ENCODE measurements at places on chromosomes 3 and 15.

GRCh38 chr15:95922431-95922830 is 408.1 kb upstream of the NR2F2 start:
- no peak for DNase-seq

GRCh38 chr3:173501931-173502489 is 104.5 kb downstream of the NLGN1 start:
- DNase-seq, result no peak

GRCh38 chr3:177657243-177657642 is 460.0 kb upstream of the TBL1XR1 start:
- no peak for DNase-seq

DNA sequence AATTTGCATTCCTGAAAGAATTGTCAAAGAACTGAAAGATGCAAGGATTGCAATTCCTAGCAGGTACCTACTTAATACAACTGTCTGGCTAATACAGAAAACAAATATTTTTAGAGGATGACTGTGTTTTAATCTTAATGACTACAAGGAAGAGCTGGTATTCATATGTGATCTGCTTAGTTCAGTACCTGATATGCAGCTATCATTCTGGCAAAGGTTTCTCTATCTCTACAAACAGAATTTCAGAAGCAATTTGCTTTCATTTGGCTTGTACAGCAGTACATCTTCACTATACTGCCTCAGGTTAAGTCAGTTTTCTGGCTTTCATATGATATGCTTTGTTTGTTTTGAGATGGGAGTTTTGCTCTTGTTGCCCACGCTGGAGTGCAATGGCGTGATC is 51.3 kb downstream of the TBL1XR1 start:
- no peak for DNase-seq

DNA sequence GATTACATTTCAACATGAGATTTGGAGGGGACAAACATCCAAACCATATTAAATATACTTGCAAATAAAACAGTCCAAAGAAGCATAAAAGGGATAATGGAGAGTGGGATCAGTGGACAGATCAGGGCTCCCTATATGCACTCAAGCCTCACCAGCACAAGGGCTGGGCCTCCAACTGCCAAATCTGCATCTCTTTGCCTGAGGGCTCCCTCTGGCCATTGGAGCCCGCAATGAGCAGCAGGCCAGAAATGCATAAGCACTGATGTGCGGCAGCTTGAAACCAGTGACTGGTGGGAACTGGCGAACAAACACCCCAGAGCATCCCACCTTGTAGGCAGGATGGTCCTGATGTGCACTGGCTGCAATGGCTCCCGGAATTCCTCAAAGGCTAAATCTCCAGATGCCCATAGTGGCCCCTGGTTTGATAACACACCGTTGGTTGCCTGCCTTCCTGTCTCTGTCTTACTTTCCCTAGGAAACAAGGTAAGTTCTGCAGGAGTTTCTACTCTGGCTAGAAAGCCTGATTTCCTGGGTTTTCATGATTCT is 55.9 kb upstream of the POMGNT2 start:
- no peak for DNase-seq

DNA sequence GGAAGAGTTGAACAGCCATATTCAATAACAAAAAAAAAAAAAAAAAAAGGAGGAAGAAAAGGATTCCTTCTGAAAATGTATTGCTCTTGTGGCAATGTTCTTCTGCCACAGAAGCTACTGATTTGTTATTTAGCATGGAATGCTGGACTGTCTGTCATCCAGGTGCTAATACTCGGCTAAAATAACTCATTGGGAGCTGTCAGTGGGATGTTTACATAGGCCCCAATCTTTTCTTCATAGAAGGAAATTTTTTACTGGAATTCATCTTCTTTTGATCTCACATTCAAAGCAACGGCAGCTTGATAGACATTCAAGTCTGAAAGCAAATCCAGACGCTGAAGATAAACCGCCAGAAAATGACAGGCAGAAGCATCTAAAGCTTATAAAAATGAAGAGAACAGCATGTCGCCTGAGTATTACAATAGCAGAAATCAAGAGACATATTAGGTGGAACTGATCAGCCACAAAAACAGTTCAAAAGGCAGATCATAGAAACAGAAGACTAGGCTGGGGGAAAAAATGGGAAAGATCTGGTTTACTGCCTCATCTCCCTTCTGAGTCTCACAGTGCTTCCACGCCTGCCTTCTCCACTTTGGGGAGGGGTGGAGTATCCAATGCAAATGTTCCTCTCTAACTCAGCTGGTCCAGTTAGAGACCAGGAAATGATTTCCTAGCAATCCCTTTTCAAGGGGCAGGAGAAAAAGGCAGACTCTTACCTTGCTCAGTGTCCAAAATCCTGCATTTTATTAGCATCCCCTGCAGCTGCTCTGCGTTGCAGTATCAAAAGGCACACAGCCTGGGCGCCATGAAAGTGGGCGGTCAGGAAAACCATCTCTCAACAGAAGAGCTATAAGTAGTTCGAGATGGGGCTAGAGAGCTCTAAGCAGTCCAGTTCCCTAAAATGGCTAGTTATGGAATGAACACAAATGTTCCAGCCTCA is 451.9 kb downstream of the FOXP1 start:
- DNase-seq, result no peak

DNA sequence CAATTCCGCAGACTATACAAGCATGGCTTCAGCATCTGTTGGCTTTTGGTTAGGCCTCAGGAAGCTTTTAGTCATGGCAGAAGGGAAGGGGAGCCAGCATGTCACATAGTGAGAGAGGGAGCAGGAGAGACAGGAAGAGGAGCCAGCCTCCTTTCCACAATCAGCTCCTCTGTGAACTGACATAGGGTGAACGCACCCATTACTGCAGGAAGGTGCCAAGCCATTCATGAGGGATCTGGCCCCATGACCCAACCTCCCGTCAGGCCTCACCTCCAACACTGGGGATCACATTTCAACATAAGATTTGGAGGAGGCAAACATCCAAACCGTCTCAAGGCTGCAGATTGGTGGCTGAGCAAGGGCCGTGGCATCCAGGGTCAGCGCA is 106.3 kb downstream of the LRRK1 start:
- no peak for DNase-seq

- no peak for DNase-seq
Observed at GRCh38 chr3:120153294-120153693, 59.0 kb upstream of the GSK3B start.

- DNase-seq, result no peak
Observed at GRCh38 chr3:51337666-51338065, 47.4 kb upstream of the MANF start.

GRCh38 chr3:191362524-191363090 is 32.3 kb upstream of the UTS2B start:
- no peak for DNase-seq

DNA sequence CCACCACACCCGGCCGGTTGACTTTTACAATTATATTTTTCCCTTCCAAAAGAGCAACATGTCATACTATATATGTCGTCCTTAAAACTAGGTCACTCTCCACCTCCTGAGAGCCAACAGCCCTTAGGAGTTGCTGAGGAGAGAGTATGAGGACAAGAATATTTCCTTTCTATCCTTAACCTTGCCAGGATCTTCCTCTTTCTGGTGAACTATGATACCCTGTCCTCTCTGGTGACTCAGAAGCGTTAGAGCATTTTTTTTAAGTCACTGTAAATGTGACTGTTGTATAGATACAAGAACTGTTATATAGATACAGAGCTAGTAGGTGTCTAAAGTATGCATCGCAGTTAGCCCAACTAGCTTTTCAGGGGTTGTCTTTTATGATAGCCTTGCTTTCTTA is 33.7 kb upstream of the MTHFS start:
- no peak for DNase-seq

DNA sequence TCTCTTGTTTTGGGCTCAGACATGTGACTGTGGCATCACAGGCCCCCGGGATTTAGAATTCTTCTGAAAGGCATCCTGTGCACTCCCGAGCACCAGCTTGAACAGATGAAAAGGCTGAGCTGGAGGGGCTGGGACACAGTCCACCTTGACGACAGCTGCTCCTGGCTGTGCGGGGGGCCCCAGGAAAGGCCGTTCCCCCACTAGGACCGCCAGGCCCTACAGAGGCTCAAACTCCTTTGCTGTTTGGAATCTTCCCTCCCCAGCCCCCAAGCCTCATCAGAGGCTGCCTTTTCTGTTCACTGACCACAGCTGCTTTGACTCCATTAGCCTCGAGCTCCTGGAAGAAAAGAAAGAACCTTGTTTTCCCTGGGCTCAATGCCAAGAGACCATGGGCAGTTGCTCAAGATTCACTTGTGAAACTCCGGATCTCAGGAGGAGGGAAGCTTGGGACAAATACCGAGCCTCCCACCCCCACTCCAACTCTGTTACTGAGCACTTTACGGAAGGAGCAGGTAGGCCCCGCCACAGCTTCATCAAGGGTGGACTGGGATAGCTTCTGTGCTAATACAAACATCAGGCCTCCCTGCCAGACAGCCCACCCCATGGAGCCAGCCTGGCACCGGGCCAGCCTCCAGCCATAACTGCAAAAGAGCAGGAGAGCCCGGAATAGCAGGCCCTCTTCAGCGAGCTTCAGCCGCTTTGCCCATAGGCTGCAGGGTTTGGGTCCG is 15.7 kb downstream of the CIDEC start:
- DNase-seq, result no peak

GRCh38 chr15:34716111-34716510 is 38.7 kb downstream of the GJD2 start:
- no peak for DNase-seq

- no peak for DNase-seq
Observed at GRCh38 chr3:132354916-132355702, 37.9 kb downstream of the ACP3 start.

- no peak for DNase-seq
Observed at GRCh38 chr15:87671289-87671688, 585.2 kb downstream of the NTRK3 start.

GRCh38 chr15:72809329-72809728 is 25.8 kb upstream of the ADPGK start:
- DNase-seq, result no peak

GRCh38 chr3:24476871-24477656 is 17.6 kb downstream of the THRB start:
- no peak for DNase-seq

DNA sequence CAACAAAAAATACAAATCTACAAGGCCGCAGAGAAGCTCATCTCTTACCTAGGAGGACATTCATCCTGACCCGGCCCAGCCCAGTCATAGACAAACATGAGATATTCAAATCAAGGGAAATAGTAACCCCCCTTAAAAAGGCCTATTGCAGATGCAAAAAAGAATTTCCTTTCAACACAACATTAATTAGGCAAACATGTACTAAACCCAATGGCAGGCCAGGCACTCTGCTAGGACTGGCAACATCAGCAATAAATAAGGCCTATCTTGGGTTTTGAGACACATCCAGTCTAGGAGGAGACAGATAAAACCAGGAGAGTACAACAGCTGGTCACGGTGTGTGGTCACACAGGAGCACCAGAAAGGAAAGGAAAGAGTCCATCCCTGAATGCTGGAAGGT is 61.4 kb downstream of the ADCY5 start:
- no peak for DNase-seq

DNA sequence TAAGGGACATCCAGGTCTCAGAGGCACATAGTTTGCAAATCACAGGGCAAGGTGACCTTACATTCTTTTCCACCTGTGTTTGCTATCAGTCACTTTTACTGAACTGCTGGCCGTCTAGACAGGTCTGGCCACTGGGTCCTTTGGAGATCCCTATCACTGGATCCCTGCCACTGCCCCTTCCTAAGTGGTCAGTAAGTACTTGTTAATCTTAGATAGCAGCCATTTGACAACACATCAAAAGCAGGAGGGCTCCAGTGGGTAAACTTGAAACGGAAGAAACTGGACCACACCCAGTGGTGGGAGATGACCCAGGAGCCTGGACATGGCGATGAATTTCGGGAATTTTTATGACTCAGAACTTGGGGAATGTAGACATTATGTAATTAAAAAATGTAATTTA is 28.9 kb upstream of the RASGRP1 start:
- no peak for DNase-seq

GRCh38 chr3:58799271-58799670 is 132.7 kb upstream of the FAM3D start:
- no peak for DNase-seq

- DNase-seq, result no peak
Observed at GRCh38 chr3:81760215-81760614, 1.2 kb downstream of the GBE1 start.

DNA sequence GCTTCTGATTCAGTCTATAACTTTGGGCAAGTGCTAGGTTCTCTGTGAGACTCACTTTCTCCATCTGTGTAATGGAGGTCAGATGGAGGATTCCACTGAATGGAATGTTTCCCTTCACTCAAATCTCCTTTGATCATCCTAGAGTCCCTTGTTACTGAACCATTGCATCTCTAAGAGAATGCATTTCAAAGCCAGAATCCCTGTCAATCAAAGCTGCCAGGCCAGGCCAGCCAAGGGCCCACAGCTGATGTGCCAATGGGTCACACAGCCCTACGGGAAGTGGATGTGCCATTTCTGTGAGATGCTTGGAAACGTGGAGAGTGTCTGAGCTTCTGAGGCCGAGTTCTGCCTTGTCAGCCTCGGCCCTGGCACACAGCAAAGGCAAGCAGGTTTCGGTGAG is 32.4 kb downstream of the SCN5A start:
- DNase-seq, result no peak

DNA sequence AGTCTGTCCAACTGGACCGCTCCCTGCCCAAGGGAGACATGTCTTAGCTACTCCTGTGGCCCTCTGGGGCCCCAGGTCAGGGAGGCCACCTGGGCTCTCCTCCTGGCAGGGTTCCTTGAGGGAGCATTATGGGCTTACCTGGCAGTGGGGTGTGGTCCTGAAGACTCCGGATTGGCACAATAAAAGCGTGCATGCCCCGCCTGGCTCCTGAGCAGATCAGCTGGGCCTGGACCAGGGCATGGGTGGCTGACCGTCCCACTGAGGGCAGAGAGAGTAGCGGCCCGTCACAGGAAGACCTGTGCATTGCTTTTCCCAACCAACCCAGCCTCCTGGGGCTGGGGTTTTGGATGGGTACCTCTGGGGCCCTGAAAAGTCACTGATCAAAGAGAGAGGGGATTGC is 5.4 kb downstream of the ACOX2 start:
- no peak for DNase-seq

DNA sequence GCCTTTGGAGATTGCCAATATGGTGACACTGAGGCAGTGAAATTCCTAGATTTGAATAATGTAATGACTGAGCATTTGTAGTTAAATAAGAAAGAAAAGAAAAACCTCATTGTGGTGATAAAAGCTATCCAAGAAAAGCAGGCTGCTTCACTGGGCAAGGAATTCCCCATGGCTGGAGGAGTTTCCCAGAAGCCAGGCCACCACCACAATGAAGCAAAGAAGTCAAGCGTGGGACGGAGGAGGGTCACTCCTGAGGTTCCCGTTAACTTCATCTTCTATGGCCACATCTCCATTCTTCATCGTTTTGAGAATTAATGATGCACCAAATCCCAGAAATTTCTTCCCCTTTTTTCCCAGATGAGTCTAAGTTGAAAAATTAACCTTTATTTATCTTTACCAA is 185.8 kb upstream of the BCL6 start:
- DNase-seq, result no peak
